Activated CD4-positive, alpha-beta T cell treated with anti-CD3 and anti-CD28 coated beads, Interleukin-2, amount 50 U/mL, for 24 hours (primary cell): ENCODE measurements at places on chromosomes 16 and 17.

- DNase-seq = no peak
These were observed 1.7 kb upstream of the ITGAE start for GRCh38 chr17:3802461-3803307.

GRCh38 chr17:17419631-17420030, 57.2 kb upstream of the MED9 start:
- no peak for DNase-seq

- no peak for DNase-seq
These were observed 302.7 kb downstream of the MAF start for GRCh38 chr16:79297805-79298204.

DNA sequence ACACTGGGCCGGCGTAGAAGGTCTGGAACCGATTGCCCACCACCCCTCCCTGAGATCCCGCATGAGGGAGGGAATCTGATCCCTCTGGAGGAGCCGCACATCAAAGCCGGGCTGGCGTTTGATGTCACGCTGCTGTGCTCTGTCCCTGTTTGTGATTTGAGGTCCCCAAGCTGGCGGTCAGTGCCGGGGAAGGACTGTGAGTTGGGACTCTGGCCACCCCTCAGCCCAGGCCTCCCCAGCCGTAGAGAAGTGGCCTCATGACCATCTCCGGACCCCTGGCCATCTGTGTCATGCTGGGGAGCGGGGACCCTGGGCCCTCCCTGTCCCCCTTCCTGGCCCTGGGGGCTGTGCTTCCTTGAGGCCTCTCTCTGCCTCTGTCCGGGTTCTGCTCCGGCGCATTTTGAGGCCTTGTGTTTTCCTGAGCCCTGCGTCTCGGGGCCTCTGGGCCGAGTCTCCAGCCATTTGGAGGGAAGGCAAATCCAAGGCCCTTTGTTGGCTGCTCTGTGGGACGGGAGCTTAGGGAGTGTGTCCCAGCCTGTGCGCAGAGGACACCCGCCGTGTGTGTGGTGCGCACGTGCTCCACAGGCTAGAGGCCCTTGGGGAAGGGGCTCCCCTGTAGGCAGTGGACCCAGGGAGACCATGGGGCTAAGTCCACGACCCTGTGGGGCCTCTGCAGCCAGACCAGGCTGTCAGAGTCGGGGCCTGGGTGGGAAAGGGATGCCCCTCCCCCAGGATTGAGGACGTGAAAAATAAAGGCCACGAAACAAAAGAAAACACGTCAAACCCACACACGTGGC, 15.1 kb downstream of the ASPSCR1 start:
- DNase-seq = no peak

DNA sequence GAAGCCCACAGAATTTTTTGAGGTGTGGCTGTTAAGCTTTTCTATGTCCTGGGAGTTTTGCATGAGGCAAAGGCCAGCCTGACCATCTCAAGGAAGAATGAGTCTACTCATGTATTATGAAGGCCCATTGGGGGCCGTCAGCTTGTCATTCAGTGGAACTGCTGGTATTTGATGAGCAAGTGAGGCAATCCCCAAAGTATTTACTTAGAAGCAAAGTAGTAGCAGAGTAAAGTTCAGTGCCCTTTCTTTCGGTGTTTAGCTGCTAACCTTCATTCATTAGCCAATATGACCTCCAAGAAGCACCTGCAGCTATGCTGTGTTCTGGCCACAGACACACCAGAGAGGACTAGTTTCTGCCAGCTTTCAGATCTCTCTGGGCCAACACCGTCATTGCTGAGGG, 80.2 kb downstream of the RPA1 start:
- no peak for DNase-seq

DNA sequence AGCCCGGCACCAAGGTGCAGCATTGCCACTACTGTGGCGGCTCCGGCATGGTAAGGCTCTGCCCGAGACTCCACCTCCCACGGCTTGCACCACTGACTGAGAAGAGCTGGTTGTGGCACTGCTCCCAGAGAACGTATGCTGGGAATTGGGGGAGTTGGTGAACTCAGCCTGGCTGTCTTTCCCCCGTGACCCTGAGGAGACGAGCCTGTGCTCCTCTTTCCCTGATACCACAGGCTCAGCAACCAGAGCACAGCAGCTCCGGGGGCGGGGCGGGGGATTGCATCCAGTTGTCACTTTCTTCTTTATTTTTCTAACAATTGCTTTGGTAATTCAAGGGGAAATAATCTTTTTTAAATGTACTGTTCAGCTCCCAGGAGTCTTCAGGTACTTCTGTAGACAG, 16.7 kb downstream of the DNAJA3 start:
- no peak for DNase-seq

- no peak for DNase-seq
These were observed 52.0 kb downstream of the BAIAP2 start for GRCh38 chr17:81086789-81087551.

DNA sequence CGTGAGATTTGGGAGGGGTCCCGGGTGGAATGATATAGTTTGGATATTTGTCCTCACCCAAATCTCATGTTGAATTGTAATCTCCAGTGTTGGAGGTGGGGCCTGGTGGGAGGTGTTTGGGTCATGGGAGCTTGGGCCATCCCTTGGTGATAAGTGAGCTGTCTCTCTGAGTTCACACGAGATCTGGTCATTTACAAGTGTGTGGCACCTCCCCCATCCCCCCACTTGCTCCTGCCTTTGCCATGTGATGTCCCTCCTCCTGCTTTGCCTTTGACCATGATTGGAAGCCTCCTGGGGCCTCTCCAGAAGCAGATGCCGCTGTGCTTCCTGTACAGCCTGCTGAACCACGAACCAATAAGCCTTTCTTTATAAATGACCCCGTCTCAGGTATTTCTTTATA, 21.3 kb upstream of the BAIAP2 start:
- DNase-seq = no peak

- no peak for DNase-seq
These were observed 619 bp upstream of the TMEM92 start for GRCh38 chr17:50273654-50274040.

DNA sequence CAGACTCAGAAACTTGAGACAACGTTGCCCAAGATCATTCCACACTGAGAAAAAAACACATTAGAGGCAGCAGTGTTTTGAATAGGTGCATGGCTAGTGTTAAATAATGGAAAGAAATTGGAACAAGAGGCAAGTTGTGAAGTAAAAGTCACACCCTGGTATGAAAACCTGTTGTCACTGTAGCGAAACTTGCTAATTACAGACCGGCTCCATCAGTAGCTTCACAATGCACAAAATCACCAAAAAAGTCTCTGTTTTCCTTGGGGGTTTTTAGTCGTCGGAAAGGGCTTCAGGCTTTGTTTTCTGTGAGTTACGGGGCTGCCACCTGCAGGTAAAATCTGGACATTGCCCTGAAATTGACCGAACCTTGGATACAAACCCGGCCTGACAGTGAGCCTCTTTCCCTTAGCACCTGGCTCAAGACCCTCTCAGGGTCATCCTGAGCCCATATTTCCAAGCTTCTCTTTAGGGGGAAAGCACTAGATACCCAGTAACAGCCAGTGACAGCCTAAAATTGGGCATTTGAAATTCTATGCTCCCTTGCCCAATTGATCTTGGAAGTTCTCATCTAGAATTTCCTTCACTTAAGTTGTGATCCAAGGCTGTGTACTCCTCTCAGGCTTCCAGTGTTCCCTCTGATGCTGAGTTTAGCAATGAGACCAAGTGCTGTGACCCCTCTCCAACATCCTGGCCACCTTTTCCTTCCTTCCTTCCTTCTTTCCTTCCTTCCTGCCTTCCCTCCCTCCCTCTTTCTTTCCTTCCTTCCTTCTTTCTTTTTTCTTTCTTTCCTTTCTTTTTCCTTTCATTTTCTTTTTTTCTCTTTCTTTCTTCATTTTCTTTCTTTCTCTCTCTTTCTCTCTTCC, 7.2 kb upstream of the GRB2 start:
- peak; percentile 53 for DNase-seq

- DNase-seq = no peak
These were observed 6.9 kb downstream of the GNAO1 start for GRCh38 chr16:56198006-56198754.
